CD4-positive, alpha-beta T cell treated with Interleukin-17A for 1 hour (primary cell): ENCODE measurements at places on chromosomes 4 and X.

- DNase-seq = no peak
Observed at GRCh38 chrX:8811611-8812010, 10.4 kb upstream of the FAM9A start.

DNA sequence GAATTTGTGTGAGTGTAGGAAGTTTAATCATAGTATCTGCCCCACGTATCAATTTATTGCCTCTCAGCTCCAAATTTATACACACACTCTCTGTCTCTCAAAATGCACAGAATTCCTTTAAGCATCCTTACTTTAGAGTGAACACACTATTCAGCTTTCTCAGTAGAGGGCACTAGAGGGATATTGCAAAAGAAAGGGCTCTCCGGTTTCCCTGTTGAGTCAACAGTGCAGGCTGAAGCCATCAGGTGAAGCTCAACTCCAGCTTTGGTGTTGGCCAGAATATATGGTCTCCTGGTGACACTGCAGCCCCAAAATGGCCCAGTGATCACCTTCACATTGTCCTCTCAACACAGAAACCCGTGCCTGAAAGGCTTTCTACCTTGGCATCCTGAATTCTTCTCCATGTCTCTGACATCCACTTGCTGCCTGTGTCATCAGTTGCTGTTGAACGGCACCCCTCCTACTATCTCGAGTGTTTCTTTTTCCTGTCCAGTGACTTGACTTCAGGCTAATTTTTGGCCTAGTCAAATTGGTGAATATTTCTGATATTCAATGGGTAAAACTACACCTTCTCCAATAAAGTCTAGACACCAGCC lies 670.5 kb downstream of the GABRG1 start:
- DNase-seq = no peak

DNA sequence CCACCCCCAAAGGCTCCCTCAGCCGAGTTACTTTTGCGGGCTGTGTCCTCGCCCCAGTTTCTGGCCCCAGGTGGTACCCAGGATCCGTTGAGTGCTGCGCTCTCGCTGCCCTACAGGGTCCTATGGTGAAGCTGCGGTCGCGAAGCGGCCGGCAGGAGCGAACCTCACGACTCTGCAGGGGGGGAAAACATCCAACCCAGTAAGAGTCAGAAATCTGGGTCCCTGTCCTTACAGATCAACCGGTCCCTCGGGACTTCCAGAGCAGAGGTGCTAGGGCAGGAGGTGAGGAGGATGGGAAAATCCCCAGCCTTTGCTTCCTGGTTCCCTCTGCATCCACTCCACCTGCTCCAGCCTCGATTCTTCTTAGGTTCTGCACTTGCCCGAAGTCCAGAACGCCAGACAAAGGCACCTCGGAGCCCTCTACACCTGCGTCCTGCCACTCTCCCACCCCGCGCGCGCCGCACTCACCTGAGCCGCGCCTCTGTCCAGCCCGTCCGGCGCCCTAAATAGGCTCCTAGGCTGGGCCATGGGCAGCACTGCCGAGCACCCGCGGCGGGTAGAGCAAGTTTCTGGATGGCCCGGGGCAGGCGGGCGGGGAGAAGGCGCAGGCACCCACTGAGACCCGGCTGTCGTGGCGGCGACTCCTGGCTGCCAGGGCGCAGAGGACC lies at the start of gene HS3ST1:
Gene HS3ST1 (minus strand): TSS at position 664 of the 668 bp plus-strand sequence. CDS start 28,889 bp downstream, outside the sequence.
- DNase-seq = no peak

GRCh38 chr4:145540235-145540634 lies 58.6 kb downstream of the SMAD1 start:
- no peak for DNase-seq

DNA sequence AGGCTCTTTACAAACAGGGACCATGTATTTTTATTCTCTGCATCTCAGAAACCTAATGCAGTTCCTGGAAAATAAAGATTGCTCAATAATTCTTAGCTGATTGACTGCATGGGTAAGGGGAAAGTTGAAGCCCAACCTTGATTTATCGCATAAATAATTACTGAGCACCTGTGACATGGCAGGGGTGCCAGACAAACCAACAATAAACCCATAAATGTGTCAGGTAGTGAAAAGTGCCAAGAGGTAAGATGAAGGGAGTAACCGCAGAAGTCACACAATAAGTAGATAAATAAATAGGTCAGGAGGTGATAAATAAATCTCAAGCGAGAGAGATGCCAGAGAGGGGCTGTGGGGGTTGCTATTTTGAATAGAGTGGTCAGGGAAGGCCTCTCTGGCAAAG lies 20.1 kb upstream of the AP1S2 start:
- no peak for DNase-seq

- no peak for DNase-seq
Observed at GRCh38 chr4:153480704-153481103, 14.5 kb downstream of the TMEM131L start.

GRCh38 chrX:30308263-30309138 lies 689 bp downstream of the NR0B1 start:
- no peak for DNase-seq

DNA sequence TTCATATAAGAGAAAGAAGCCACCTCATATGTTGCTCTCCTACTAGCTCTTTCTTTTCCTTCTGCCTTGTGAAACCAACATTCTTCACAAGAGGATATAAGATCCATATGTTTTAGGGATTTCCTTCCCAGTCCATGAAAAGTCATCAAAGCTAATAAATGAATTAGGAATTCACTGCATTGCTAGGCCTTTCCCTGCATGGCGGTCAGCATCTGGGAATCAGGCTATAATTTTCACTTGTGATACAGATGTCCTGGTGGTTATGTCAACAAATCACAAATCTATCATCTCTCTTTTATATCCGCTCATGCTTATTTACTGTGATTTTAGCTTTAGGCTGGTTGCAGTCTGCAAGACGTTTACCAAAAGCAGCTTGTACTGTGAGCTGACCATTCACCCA lies 510.0 kb downstream of the NLGN4X start:
- no peak for DNase-seq

DNA sequence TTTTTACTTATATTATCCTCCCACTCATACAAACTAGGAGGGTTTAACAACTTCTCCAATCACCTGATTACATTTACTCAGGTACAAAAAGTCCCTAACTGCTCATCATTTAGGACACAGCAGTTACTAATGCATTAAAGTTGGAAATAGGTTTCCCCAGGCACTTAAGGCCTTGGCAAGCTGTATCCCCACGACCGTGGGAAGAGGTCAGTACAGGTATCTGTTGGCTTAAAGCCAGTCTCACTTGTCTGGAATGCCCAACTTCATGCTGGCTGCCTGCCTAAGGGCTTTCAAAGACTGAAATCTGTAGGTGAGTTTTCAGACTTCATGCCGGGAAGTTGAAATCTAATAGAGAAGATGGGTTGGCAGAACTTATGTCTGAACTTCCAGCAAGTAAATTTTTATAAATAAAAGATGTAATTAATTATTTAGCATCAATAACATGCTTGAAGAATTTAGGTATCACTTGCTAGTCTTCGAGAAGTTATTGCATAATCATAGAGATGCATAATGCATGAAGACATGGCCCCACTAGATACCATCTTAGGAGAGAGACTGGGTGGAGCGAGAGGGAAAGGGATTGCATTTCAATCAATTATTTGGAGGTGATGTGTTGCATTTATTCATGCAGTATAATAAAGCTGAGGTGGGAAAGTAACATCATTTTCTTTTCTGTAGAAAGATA lies 54.2 kb downstream of the SCD5 start:
- no peak for DNase-seq

DNA sequence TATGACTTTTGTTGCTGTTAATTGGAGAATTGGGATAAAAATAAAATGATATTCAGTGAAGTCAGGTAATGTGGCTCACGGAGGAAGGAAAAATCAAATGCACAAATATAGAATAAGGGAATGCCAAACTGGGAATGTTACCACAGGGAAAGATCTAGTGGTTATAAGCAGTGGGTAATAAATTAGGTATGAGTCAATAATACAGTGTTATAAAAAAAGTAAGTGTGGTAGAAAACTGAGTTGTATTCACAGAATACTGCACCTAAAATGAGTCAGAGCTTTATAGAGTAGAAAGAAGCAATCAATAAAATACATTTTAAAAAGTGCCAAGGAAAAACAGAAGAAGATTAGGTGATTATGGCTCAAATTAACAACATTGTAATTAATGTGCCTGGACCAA lies 34.5 kb downstream of the INTS12 start:
- no peak for DNase-seq

DNA sequence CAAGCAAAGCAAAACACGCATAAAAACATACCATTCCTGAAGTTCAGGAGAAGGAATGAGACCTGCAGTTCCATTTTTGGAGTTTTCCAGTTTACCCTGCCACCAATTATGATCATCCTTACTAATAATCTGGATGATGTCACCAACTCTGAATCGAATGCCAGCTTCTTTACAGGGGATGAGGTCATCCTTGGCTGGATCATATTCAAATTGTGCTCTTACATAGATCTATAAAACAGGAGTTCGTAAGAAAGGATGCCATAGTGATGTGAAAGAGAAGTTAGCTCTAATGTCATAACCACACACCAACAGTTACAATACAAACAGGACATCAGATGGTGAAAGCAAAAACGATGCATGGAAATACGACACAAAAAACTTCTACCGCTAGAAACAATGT lies 106.5 kb downstream of the NYX start:
- DNase-seq = no peak

- DNase-seq = no peak
Observed at GRCh38 chr4:10011885-10012284, 9.4 kb downstream of the SLC2A9 start.

GRCh38 chr4:48163746-48164145 lies 29.7 kb upstream of the TXK start:
- no peak for DNase-seq

GRCh38 chr4:173998471-173999144 lies 284.9 kb downstream of the FBXO8 start:
- no peak for DNase-seq

- no peak for DNase-seq
Observed at GRCh38 chr4:140049849-140050637, 103.9 kb downstream of the MAML3 start.

DNA sequence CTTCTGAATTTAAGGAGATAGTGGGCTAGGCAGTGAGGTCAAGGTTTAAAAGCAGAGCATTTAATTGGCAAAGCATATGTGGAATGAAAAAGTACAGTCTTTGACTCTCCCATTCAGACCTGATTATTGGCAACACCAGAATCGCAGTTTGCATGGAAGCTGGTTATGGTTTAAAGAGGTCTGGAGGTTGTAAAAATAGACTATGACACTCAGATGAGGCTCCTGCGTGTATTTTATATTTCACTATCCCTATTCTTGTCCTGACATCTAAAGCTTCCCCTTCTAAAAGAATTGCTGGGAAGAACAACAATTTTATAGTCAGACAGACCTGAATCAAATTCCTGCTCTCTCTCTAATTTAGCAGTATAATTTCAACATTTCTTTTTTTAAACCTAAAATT lies 302.9 kb downstream of the PCDH7 start:
- DNase-seq = no peak

GRCh38 chrX:84475101-84475500 lies 27.2 kb downstream of the HDX start:
- no peak for DNase-seq

DNA sequence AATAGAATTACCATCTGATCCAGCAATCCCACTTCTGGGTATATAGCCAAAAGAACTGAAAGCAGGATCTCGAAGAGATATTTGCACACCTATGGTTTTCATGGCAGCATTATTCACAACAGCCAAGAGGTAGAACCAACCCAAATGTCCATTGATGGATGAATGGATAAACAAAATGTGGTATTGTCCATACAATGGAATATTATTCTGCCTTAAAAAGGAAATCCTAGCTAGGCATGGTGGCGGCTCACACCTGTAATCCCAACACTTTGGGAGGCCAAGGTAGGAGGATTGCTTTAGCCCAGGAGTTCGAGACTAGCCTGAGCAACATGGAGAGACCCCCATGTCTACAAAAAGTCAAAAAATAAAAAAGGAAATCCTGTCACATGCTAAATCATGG lies 27.3 kb downstream of the SAT1 start:
- DNase-seq = no peak

- DNase-seq = no peak
Observed at GRCh38 chr4:1927675-1928074, 56.5 kb downstream of the NSD2 start.

DNA sequence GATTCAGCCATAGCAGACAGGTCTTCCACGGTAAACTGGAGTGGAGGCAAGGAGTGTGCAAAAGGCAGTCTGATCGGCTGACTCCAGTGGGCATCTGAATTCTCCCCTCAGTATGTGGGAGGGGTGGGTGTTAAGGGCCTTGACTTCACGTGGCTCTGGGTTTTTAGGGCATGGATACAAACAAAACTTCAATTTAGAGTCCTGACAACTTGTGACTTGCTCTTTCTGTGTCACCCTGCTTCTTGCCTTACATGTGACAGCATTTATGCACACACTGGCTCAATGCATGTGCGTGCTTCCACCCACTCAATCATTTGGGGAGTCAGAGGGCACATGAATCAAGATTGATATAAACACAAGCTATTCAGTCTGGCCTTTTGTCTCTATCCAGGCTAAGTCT lies 17.5 kb downstream of the PLP1 start:
- no peak for DNase-seq

- DNase-seq = no peak
Observed at GRCh38 chr4:142427456-142427855, 418.6 kb downstream of the INPP4B start.

DNA sequence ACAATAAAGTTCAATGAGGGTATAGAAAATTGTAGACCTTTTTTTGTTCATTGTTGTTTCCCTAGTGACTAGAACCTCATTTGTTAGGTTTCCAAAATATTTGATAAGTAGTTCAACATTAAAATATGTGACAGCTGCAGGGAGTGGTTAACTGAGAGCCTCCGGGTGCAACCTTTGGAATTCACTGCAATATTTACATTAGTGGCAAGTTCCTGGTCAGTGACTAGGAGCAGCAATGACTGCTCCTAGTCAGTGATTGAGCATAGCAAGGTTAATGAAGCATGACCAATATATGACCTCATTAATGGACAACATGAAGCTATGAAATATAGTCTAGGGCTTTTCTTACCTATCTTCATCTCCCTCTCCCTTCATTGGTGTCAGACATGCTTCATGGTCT lies 65.8 kb upstream of the FAM47A start:
- no peak for DNase-seq

DNA sequence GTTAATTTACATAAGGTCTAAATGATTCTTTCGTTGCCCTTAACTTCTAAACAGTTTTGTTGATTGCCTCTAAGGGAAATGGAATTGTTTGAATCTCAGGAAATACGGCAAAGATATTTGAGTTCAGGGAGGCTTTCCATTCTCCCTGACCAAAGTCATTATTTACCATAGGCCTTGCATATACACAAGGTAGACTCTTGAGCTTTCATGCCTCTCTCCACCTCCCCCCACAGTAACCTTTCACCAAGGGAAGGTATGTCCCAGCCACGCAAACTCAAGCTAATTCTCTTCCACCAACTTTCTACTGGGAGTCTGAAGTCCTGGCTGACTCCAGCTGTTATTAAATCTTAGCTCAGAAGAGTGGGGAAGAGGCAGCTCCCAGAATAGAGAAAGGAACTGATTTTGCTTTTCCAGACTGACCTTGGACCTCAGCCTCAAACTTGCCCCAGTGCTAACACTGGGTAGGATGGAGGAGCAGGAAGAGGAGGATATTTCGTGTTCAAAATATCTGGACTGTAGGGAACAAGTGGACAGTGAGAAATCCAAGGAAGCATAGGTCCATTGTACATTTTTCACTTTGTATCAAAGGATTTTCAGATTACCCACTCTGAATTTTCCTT lies 1.4 kb downstream of the IGSF1 start:
- no peak for DNase-seq
